Fibroblast of villous mesenchyme (primary cell): ENCODE measurements at places on chromosomes 6 and 20. TPM values are rescaled to one million over a fixed set of nuclear protein-coding genes. Genes with fewer than 3 reads are reported as not detected.

The MCCD1 gene
- not detected in 2 replicates for total RNA-seq

The RGS17 gene
- total RNA-seq = 1.3 and 2.9 TPM in 2 replicates

The CAPN11 gene
- not detected in 2 replicates for total RNA-seq

The ID4 gene
- total RNA-seq = 2.2 and 4.2 TPM in 2 replicates

The BPIFB1 gene
- not detected in 2 replicates for total RNA-seq

The TFAP2A gene
- total RNA-seq = 2.6 and 13.8 TPM in 2 replicates

The SNAP25 gene
- total RNA-seq = 2.9 and 8.6 TPM in 2 replicates

The ENTPD6 gene
- total RNA-seq = 37.7 and 38.4 TPM in 2 replicates

The BPIFB2 gene
- not detected in 2 replicates for total RNA-seq

The KIAA1755 gene
- total RNA-seq = 0.64 and 1.3 TPM in 2 replicates

- no peak for DNase-seq
Observed at GRCh38 chr6:99297415-99297814, 52.1 kb downstream of the FAXC start.

DNA sequence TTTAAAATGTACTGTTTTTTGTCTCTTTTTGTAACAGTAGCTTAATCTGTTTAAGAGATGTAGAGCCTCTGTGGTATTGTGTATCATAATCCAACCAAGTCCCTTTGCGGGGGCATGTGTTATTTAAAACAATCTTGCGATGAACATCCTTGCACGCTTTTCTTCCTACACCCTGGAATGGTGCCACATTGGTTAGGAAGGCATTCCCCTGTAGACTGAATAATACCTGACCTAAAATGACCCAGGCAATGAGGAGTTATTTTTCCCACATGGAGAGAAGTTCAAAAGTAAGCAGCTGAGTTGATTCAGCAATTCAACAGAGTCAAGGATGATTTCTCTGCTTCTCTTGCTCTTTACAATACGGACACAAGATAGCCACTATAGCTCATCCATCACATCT, 142.0 kb upstream of the PMEPA1 start:
- DNase-seq = no peak

DNA sequence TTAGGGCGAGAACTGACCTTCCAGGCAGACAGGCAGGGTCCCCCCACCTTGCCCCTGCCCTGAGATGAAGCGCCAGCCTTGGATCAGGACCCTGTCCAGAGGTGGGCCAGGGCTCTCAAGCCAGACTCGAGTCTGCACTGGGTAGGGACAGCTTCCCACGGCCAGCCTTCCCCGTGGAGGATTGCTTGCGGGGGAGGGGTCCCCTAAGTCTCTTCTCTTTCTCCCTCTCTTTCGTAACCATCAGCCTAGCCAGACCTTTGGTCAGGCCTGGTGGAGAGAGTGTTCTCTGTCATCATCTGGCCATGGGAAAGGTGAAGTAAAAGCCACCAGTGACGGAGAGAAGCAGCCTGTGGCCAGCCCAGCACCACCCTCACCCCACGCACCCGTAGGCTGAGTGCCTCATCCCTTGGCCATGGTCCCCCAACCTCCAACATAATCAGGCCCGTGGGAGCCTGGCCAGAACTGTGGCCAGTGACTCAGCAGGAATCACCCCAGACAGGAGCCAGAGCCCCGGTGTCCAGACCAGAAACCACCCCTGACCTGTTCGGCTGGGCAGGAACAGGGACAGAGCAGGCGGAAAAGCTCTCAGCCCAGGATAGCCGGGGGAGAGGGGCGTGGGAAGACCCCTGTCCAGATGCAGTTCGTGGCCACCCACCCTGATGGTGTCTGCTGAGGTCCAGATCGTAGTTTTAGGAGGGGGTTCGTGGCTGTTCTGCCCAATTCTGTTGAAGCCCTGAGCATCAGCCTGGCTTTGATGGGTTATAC, 47.1 kb downstream of the SNAI1 start:
- DNase-seq = peak; percentile 97

DNA sequence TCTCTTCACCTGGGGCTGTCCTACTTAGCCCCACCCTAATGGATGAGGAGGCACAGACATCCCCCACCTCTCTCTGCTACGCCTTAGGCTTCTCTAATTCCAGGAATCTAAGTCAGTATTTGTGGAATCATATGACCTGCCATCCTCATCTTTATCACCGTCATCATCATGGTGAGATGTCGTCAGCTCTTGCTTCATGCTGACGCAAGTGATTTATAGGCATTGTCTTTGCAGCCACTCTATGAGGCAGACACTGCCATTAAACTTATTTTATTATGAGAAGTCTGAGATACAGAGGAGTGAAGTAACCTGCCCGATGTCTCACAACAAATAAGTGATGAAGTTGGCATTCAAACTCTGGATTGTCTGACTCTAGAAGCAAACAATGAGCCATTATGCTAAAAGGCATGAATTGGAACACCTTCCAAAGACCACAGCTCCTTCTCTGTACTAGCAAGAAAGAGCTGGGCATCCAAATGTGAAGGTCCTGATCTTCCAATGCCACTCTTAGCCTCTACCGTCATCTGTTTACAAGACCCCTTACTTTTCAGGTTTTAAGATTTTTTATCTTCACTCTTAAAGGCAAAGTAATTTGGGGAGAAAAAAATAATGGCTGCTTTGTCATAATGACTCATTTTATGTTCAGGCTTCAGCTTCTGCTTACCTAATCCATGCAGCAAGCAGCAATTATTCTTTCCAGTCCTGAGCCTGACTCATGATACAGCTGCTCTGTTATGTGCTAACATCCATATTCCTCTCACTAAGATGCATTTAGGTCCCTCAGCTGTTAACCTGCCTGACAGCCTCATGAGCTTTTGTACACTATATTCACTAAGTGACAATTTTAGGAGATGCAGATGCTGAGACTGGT, 113.7 kb upstream of the BCLAF1 start:
- DNase-seq = peak; percentile 90

- DNase-seq = no peak
Observed at GRCh38 chr6:3617681-3618311, 133.7 kb downstream of the PXDC1 start.

DNA sequence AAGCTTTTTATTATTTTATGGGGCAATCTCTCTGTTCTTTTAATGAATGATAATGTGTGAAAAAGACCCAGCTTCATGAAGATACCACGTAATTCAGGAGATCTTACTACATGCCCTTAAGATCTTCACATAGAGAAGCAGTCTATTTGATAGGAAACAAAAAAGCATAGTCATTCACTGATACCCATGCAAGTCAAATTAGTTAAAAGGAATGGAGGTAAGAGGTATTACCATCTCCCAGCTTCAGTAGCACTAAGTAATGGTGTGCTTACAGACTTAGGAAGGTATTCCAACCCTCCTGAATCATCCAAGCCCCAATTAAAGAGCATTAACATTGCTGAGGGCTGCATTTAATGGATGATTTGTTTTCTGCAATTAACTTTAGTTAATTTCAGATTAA, 364.7 kb downstream of the SYNE1 start:
- peak; percentile 20 for DNase-seq

DNA sequence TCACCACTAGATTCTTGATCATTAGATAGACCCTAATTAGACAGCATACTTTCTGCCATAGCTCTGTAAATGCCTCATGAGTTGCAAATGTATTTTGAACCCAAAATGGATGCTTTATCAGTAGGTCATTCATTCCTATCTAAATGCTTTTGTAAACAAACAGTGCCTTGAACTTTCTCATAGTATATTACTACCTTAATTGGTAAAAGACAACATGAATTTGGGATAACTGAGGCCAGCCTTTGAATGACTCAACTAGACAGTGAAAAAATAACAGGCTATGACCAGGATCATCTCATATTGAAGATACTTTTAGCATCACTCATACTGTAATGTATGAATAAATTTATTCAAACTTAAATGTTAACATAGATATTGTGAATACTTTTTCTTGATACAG, 37.0 kb upstream of the PRL start:
- no peak for DNase-seq

- DNase-seq = no peak
Observed at GRCh38 chr6:84872996-84873723, 108.8 kb upstream of the TBX18 start.

DNA sequence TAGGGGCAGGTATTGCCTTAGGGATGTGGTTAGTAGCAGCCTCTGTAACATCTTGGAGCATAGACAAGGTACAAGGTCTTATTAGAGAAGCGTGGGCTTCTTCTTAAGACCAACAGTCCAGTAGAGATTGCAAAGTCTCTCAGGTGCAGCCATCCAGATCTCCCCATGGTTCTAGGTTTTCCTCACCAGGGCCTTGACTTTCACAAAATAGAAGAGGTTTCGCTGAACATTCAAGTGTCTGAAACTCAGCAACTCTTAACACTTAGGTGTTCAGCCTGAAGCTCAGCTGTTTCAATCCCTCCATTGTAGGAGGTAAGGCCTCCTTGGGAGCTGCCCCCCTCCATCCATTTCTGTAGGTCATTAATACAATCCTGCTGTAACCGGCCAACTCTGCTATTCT, 44.4 kb downstream of the GOPC start:
- DNase-seq = no peak

DNA sequence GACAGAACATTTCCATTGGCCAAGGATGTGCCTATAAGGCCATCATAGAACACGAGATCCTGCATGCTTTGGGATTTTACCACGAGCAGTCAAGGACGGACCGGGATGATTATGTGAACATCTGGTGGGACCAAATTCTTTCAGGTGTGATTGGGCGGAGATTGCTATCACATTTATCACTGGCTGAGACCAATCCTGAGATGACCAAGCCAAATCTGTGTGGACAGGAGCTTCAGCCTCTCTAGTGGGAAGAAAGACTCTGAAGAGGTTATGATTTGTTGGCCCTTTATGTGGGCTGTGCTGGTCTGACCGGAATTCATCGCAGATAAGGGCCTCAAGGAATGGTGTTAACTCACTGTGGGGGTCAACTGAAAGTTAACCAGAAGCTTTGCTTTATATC, 26.4 kb downstream of the MEP1A start:
- no peak for DNase-seq

DNA sequence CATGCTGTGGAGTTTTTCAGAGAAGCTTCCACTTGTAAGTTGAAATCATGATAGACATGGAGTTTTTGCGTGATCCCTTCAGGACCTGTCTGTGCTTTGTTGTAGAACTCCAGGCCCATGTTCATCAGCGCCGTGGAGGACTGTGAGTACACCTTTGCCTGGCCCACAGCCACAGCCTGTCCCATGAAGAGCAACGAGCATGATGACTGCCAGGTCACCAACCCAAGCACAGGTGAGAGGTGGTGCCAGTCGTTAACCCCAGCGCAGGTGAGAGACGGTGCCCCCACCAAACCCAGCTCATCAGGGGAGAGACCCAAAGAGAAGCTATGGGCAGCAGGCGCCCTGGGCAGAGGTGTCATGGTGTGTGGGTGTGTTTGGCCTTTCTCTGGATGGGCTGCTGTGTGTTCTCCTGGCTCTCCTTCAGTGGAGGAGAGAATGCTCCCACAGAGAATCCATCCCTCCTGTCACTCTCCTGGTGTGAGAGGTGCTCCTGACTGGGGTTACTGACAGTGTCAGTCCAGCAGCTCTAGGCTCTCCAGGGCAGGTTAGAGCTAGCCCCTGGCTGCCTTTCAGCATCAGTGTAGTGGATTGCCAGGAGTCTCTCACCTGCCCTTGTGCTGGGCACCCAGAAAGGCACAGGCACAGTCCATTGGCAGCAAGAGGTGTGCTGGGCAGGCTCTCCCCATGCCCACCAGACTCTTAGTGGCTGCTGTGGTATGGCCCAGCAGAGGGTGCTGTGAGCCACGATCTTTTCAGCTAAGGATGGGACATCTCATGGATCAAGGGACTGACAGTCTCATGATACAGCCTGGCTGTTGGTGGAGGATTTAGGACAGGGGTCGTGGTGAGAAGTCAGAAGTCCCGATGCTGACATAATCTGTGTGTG, 49.6 kb upstream of the SLC22A1 start:
- no peak for DNase-seq

DNA sequence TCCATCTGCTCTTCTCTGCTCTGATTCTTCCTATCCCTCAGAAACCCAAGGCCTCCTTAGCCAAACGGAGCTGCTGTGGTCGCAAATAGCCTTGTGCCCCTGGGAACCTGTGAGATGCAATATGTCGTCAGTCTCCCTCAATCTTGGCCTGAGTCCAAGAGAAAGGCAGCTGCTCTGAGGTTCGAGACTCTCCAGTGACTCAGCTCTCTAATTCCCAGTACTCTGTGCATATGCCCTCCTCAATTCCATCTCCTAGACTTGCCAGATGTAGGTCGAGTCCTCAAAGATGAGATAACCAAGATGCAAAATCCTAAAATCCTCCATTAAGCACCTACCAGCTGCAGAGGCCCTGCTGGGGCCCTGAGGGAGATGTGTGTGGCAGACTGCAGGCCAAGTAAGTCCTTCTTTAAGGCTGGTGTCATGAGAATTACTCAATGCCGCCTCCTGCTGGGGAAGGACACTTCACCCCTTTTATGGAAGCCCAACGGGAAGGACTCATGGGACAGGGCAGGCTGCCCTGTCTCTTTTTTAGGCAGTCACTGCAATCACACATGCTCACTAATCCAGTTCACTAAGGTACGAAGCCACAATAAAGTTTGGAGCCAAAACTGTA, 28.5 kb downstream of the C6orf15 start:
- peak; percentile 87 for DNase-seq

GRCh38 chr6:18973251-18973650, 586.1 kb downstream of the RNF144B start:
- no peak for DNase-seq

- DNase-seq = no peak
Observed at GRCh38 chr6:128271527-128271926, 248.9 kb downstream of the PTPRK start.

GRCh38 chr6:158312672-158313397, 570 bp downstream of the TULP4 start:
- DNase-seq = no peak

DNA sequence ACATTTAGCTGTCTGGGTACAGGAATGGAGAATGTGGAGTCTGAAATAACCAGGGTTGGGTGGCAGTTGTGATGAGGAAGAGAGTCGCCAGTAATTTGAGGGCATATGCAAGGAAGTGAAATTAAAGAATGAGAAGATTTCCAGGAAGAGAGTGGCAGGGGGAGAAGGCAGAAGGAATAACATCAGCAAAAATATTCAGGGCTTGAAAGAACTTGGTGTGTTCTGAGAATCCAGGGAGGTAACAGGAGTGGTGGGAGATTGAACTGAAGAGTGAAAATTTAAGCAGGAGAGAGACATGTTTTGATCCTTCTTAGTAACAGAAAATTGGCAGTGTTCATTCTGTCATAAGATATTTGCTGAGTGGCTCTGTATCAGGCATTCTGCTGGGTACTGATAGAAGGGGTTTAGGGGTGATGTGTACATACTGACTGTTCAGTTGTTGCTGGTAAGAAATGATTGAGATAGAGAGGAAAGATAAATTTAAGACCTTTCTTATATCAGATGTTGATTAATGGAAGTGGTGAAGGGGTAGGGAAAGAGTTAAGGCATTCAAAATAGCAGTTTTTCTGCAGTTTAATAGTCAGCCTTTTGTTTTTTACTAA, 54.7 kb downstream of the PHF20 start:
- DNase-seq = no peak

DNA sequence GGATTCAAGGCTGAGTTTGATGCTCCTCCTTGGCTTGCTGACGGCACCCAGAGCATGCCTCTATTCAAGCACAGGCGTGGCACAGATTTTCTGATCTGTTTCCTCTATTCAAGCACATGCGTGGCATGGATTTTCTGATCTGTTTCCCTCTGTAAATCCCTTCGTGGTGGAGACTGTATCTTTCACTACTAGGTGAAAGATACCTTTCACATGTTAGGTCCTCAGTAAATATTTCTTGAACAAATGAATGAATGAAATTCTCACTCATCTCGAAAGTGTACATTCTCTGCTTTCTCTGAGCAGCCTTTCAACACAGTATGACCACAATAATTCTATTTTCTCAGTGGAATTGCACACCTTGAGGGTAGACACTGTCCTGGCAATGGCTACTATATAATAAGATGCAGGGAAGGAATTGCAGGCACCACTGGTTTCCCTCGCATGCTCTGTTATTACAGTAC, 72.6 kb upstream of the F13A1 start:
- no peak for DNase-seq

GRCh38 chr6:32983493-32983848, 15.1 kb downstream of the BRD2 start:
- DNase-seq = no peak
